Epithelial cell of proximal tubule (primary cell): ENCODE measurements at places on chromosomes 3 and 15. TPM values are rescaled to one million over a fixed set of nuclear protein-coding genes. Genes with fewer than 3 reads are reported as not detected.
A peak's percentile ranks its signal among the peaks of the same experiment; 100 is the strongest.

DNA sequence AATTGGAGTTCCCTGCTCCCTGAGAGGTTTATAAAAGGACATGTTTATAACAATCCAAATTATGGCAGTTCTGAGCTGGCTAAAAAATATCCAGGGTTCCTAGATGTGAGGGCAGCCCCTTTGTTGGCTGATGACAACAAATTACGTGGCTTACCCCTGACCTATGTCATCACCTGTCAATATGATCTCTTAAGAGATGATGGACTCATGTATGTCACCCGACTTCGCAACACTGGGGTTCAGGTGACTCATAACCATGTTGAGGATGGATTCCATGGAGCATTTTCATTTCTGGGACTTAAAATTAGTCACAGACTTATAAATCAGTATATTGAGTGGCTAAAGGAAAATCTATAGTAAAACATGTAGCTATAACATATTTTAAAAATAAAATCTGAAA lies 13.9 kb downstream of the AADAC start:
- DNase-seq: no peak

The SIN3A gene
- total RNA-seq: 26.2 and 33.4 TPM in 2 replicates

GRCh38 chr3:26579116-26579515 lies 43.5 kb upstream of the LRRC3B start:
- DNase-seq: no peak

The GPR156 gene
- 0.51 and 1.4 TPM in 2 replicates for total RNA-seq

The MYL3 gene
- 4.2 TPM in 1 of 2 replicates, not detected in the other for total RNA-seq

The SAMD7 gene
- total RNA-seq: not detected in 2 replicates

GRCh38 chr15:71891026-71891425 lies 80.7 kb downstream of the NR2E3 start:
- DNase-seq: no peak

- DNase-seq: no peak
Measured at GRCh38 chr3:8466526-8466925, 35.1 kb upstream of the LMCD1 start.

GRCh38 chr3:197586181-197586580 lies 30.4 kb upstream of the BDH1 start:
- DNase-seq: no peak

The TLE3 gene
- 20.5 and 34.8 TPM in 2 replicates for total RNA-seq

DNA sequence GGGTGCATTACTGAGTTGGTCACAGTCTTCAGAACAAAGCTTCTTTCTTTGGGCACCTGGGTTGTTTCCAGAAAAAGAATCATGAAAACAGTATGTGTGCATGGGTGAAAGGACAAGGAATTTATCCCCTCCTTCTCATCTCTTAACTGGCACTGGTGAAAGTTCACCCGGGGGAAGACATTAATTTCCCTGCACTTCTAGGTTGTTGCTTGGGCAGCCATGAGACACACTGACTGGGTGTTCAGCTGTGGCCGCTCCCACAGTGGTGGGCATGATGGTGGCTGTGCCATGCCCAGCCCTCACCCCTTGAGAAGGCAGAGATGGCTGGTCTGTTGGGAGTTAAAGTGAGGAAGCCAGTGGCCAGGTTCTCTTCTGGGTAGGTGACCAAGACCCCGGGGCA lies 16.6 kb upstream of the KY start:
- DNase-seq: no peak

GRCh38 chr15:72859757-72860145 lies 76.2 kb upstream of the ADPGK start:
- no peak for DNase-seq

DNA sequence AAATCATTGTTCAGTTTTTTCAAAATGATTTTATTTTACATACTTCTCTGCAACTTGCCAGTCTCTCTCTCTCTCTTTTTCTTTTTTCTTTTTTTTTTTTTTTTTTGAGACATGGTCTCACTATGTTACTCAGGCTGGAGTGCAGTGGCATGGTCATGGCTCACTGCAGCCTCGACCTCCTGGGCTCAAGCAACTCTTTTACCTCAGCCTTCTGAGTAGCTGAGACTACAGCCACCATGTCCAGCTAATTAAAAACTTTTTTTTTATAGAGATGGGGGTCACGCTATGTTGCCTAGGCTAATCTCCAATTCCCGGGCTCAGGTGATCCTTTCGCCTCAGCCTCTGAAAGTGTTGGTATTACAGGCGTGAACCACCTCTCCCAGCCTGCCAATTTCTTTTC lies 12.1 kb upstream of the ARID3B start:
- no peak for DNase-seq

The MCTP2 gene
- total RNA-seq: 5.0 and 7.5 TPM in 2 replicates

The SRGAP3 gene
- 0.51 and 3.4 TPM in 2 replicates for total RNA-seq

The MBD4 gene
- 25.2 and 25.7 TPM in 2 replicates for total RNA-seq

The IL16 gene
- 0.12 TPM in 1 of 2 replicates, not detected in the other for total RNA-seq

The GPR160 gene
- 11.0 and 23.9 TPM in 2 replicates for total RNA-seq

GRCh38 chr15:22786868-22787698 lies 639 bp downstream of the NIPA1 start:
- DNase-seq: no peak

DNA sequence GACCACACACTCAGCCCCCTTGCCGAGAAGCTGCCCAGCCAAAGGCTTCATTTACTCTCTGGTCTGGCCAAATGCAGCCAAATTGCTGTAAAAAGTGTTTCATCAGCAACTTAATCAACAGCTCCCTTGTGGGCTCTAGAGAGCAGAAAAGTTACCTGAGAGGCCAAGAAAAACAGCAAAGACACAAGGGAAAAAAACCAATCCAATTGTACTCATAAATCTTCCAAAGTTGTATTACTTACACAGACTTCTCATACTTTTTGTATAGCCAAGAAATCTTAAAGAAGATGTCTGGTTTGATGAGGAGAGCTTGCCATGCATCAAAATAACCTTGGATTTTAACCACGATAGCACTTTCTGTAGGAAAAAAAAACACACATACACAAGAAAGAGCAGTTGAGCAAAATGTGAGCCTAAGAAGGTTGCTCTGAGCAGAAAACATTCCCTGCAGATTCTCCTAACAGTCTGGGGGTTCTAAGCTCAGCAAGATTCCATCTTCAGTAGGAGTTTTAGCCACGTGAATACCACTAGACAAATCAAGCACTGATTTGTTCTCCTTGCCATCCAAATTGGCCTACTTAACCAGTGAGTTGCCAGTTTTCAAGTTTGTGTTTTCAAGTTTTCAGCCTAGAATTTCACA lies 120.0 kb downstream of the CYP19A1 start:
- DNase-seq: no peak

- DNase-seq: no peak
Measured at GRCh38 chr3:186311441-186311840, 50.6 kb downstream of the DGKG start.

The LMAN1L gene
- total RNA-seq: not detected in 2 replicates

GRCh38 chr3:141950572-141951493 lies 74.4 kb downstream of the ATP1B3 start:
- DNase-seq: no peak

DNA sequence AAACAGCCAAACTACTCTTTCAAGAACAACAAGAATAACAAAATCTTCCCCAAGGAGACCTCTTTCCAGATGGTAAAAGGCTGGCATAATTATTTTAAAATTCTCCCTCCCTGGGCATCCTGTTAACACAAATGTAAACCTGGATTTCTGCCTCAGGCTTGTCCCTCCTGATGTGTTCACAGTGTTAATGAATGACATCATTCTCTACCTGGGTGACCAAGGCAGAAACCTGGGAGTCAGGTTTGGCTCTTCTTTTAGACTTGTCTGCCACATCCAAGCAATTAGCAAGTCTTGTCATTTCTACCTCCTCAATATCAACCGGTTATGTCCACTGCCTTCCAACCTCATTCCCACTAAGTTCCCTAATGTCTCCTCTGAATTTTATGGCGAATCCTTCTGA lies 368.7 kb upstream of the TBL1XR1 start:
- DNase-seq: no peak

The CNTN3 gene
- total RNA-seq: 0.46 and 2.9 TPM in 2 replicates

The UBA5 gene
- 19.9 and 27.3 TPM in 2 replicates for total RNA-seq

- DNase-seq: no peak
Measured at GRCh38 chr15:77402740-77403379, 17.0 kb downstream of the PEAK1 start.

The CSPG5 gene
- 0.65 and 2.2 TPM in 2 replicates for total RNA-seq

GRCh38 chr15:28982886-28983285 lies 97.1 kb downstream of the APBA2 start:
- no peak for DNase-seq

GRCh38 chr15:92579486-92579885 lies 76.1 kb downstream of the FAM174B start:
- no peak for DNase-seq

DNA sequence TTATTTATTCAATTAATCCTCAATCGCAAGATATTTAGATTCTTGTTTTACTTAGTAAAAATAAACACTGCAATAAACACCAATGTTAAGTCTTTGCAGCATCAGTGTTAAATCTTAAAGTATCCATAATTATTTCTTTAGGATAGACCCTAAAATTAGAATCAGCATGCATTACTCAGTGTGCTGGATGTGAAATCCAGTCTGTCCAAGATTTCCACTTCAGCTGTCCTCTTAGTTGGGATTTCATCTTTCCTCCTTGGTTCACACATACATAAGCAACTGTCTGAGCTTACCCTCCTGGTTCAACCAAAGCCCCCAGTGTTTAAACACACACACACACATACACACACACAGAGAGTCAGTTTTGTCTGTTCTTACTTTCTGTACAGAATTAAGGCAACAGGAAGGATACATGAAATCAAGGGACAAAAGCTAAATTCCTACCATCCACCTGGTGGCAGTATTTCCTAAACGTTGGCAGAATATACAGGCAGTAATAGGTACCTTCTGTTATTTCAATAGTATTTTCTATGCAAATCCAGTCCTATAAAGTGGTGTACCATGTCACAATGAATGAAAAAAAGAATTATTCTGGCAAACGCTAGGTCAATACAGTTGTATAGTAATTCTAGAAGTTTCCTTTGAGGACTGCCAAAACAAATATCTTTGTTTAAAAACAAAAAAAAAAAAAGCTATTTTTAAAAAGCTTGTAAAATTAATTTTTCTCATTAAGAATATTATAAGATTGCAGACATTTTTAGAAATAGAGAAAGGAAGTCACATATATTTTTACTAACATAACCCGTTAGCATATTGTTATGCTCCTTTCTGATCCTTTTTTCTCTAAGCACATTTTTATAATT lies 27.3 kb upstream of the DMXL2 start:
- DNase-seq: peak; percentile 37

- DNase-seq: no peak
Measured at GRCh38 chr3:61861410-61861809, 300.0 kb downstream of the PTPRG start.

The PCSK6 gene
- 3.7 and 7.3 TPM in 2 replicates for total RNA-seq

- peak; percentile 98 for DNase-seq
Measured at GRCh38 chr3:98977520-98977919, 76.0 kb upstream of the DCBLD2 start.
